A549 treated with RU486 at 1 μM for 4 hours (cell line): ENCODE measurements at places on chromosomes 13 and 19. TPM values are rescaled to one million over a fixed set of nuclear protein-coding genes. Genes with fewer than 3 reads are reported as not detected.

Gene IGSF23
- total RNA-seq = 0.30 to 0.63 TPM (median 0.48 TPM) in 5 replicates

Gene KLK2
- total RNA-seq = 0.06 to 0.62 TPM in 2 of 5 replicates, not detected in the others

Gene GNA15
- total RNA-seq = 0.16 to 0.19 TPM (median 0.16 TPM) in 3 of 5 replicates, not detected in the others

Gene ZNF180
- total RNA-seq = 7.7 to 9.2 TPM (median 8.2 TPM) in 5 replicates

Gene NOTCH3
- total RNA-seq = 6.8 to 10.3 TPM (median 8.6 TPM) in 5 replicates

Gene PLPP2
- total RNA-seq = 76.7 to 118 TPM (median 109 TPM) in 5 replicates

Gene CSNK1G2
- 34.0 to 52.7 TPM (median 45.9 TPM) in 5 replicates for total RNA-seq

Gene CADM4
- total RNA-seq = 6.2 to 10.2 TPM (median 9.1 TPM) in 5 replicates

Gene UBE2L5
- not detected in 5 replicates for total RNA-seq

Gene PTH2
- not detected in 5 replicates for total RNA-seq

Gene FAM83E
- total RNA-seq = 0.17 to 0.27 TPM (median 0.24 TPM) in 4 of 5 replicates, not detected in the other
